ENCODE measurements at places on chromosomes 3 and 15.

DNA sequence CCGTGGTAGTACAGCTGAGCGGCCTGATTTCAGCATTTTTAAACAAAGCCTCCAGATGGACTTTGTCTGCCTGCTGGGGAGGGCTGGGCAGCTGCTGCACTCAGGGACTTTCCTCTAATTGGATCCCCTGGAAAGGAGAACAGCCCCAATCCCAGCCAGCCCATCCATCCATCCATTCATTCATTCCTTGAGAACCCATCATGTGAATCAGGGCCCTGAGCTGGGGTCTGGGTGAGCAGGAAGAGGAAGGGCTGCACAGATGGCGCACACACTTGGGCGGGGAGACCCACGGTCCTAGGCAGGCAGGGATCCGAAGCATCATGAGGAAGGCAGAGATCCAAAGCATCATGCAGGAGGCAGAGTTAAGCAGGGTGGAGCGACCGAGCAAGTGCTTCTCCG lies 45.7 kb downstream of the TPRA1 start:
- DNase-seq = peak; percentile 96

GRCh38 chr3:127688022-127688415 lies 15.3 kb downstream of the ABTB1 start:
- no peak for DNase-seq

DNA sequence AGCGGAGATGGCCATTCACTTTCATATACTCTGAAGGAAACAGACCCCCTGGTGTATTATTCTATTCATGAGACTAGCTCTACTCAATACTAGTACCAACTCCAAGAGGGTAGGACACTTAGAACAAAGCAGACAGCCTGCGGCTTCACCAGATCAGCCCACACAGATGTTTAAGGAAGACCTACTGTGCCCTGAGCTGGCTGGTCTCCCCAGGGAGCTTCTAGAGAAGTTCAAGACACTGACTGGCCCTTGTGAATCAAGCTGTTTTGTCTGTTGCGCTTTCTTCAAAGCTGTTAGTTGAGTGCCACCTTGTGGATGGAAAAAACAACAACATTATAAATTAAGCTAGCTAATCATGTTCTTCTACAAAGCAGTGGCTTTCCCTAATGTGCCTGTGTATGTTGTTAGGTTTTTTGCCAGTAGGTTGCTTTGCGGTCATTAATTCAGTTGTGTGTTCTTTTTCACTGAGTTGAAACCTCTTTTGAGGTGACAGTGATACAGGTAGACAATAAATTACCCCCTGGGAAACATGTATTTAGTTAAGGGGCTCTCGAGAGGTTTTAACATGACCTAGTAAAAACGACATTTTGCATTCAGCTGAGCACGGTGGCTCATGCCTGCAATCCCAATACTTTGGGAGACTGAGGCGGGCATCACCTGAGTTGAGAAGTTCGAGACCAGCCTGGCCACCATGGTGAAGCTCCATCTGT lies 64.2 kb upstream of the MYZAP start:
- peak; percentile 54 for DNase-seq

- no peak for DNase-seq
These were observed 564.9 kb upstream of the ZNF385D start for GRCh38 chr3:22315925-22316324.

- no peak for DNase-seq
These were observed 19.1 kb upstream of the SPINK8 start for GRCh38 chr3:48352546-48352945.

- no peak for DNase-seq
These were observed 59.9 kb upstream of the RASGRP1 start for GRCh38 chr15:38624244-38625205.

DNA sequence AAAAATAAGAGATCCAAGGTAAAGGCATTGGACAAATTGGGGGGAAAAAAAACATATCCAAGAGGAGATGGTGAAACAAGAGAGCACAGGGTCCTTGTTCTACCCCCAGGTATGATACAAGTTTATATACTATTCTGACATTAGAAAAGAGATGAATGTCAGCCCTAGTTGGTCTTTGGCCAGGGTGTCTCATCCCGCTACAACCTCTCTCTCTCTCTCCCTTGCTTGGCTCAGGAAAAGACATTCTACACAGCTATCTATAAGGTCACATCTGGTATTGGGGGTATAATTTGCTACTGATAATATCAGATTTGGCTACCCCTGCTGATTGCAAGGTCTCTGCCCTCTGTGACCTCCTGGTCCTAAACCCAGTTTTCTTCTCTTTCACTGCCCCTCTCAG lies 117.2 kb downstream of the GOLIM4 start:
- no peak for DNase-seq

- DNase-seq = no peak
These were observed 69.9 kb downstream of the TMCO5A start for GRCh38 chr15:38004218-38004861.

DNA sequence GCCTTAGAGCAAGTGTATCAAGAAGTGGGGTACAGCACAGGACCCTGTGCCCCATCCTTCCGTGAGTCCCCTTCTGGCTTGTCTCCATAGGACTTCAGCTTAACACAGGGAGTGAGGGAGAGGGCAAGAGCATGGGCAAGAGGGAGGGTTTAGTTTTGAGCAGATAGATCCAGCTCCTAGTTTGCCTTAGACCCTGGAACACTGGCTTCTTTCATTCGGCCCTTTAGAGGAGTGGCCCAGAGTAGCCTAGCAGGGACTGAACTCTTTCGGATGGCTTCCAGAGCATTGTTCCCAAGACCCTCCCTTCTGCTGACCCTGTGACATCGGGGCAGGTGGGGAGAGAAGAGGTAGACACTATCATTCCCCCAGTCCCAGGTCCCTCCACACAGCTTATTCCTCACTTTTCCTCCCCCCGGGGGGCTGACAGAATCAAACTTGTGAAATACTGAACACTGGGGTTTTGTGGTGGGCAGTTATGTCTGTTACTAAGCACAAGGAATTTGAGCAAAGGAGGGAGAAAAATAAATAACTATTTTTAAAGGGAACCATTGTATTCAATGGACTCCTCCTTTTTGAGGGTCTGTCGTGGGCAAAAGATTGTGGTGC lies 289.6 kb upstream of the C2CD4B start:
- DNase-seq = no peak

DNA sequence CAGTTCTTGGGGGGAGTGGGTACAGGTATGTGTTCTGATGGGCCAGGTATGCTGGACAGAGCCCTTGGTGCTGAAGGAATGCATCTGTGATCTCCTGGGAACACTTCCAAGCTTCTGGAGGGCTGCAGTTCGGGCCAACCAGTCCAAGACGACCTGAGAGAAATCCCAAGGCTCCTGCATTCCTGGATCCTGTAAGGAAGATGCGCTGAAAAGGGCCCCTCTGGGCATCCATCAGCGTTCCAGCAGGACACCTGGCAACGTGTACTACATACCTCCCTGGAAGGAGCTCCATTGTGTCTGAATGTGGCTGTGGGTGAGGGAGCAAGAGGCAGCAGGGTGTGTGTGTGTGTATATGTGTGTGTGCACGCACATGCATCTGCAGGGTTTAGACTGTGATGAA lies 144.7 kb downstream of the FAM43A start:
- DNase-seq = no peak

- DNase-seq = no peak
These were observed 300.6 kb downstream of the TLE3 start for GRCh38 chr15:69797051-69797595.
